ENCODE measurements at places on chromosomes 5 and 9.
A peak's percentile ranks its signal among the peaks of the same experiment; 100 is the strongest.

DNA sequence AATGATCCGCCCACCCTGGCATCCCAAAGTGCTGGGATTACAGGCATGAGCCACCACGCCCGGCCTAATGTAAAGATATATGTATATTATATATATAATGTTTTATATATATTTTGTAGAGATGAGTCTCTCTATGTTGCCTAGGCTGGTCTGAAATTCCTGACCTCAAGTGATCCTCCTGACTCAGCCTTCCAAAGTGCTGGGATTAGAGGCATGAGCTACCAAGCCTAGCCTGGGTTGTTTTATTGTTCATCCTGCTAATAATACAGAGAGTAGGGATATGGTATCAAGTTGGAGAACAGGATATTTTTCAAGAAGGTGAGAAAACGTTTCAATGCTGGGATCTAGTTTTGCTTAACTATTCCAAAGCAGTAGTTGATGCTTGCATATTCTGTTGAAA is 2.9 kb downstream of the SEC24A start:
- no peak for DNase-seq

GRCh38 chr9:29906065-29906464 is 2332.8 kb upstream of the C9orf72 start:
- DNase-seq: no peak

DNA sequence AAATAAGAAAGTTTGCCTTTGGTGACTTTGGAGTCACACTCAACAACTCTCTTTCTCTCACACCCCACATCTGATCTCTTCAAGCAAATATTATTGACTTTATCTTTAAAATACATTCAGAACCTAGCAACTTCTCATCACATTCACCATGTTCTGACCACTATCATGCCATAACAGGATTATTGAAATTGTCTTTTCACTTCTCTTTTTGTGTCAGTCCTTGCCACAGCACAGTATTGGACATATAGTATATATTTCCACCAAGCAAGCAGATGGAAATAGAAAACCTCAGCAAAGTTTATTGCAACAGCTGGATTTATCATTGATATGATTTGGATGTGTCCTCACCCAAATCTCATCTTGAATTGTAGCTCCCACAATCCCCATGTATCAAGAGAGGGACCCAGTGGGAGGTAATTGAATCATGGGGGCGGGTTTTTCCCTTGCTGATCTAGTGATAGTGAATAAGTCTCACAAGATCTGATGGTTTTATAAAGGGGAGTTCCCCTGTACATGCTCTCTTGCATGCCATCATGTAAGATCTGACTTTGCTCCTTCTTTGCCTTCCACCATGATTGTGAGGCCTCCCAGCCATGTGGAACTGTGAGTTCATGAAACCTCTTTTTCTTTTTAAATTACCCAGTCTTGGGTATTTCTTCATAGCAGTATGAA is 26.9 kb upstream of the ITGA1 start:
- DNase-seq: no peak

- DNase-seq: no peak
These were observed 275.2 kb upstream of the DMAC1 start for GRCh38 chr9:8074713-8075286.

DNA sequence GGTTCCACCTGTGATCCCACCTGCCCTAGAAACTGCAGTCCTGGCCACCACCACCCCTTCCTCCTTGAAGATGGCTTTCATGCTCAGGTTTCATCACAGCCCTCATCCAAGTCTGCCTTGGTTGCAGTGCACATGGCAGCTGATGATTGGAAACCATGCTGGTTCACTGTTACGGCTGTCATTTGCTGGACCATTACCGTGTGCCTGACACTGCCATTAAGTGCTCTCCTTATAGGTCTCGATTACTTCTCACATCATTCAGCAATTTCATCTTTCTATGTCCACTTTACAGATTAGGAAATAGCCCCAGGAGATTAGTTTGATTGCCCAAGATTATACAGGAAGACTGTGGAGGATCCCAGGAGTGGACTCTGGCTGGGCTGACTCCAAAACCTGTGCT is 123.9 kb downstream of the ICE1 start:
- no peak for DNase-seq

GRCh38 chr5:107415762-107416161 is 255.0 kb downstream of the EFNA5 start:
- DNase-seq: no peak

- DNase-seq: peak; percentile 40
These were observed 938 bp downstream of the NINJ1 start for GRCh38 chr9:93132946-93133680.

GRCh38 chr5:18828351-18828750 is 1159.6 kb downstream of the CDH18 start:
- DNase-seq: no peak

GRCh38 chr5:10920400-10920799 is 159.4 kb upstream of the DAP start:
- no peak for DNase-seq

DNA sequence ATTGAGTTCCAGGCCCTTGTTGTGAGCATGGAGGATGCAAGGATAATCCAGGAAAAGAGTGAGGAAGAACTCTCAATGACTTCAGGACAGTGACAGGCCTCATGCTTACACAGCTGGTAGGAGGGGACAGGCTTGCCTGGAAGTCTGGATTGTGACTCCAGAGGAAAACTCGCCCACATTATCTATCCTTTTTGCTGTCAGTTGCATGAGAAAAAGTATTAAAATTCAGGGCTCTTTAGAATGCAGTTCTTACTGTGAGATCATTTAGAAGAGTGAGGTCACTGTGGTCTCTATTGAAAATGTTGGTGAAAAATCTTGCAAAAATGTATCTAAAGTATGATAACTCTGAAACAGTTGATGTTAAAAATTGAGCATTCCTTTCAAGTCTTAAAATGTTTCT is 30.5 kb downstream of the NTRK2 start:
- DNase-seq: no peak

- DNase-seq: no peak
These were observed 30.5 kb upstream of the HK3 start for GRCh38 chr5:176929654-176930053.

- DNase-seq: no peak
These were observed 40.1 kb downstream of the PHAX start for GRCh38 chr5:126640866-126641265.

- no peak for DNase-seq
These were observed 324.6 kb downstream of the CAAP1 start for GRCh38 chr9:26567976-26568375.

GRCh38 chr5:178989311-178989710 is 5.8 kb downstream of the GRM6 start:
- no peak for DNase-seq

- DNase-seq: no peak
These were observed 194.0 kb upstream of the KLF4 start for GRCh38 chr9:107683566-107683965.

- no peak for DNase-seq
These were observed 143.4 kb upstream of the IER5L start for GRCh38 chr9:129321286-129322021.

DNA sequence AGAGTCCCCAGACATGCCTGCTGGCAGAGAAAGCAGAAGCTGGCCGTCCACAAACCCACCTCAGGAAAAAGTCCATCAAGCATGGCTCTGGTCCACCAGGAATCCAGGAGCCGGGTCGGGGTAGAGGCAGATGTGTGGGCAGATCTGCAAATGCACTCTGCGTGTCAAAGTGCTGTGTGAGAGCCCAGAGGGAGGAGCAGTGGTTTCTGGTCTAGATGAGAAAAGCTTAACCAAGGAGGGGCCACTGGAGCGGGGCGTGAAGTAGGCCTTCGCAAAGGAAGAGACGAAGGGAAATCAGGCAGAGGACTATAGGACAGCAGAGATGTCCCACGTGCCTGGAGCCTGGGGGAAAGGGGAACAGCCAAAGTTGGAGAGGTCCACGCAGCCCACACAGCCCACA is 40.0 kb downstream of the TTLL11 start:
- DNase-seq: peak; percentile 61

DNA sequence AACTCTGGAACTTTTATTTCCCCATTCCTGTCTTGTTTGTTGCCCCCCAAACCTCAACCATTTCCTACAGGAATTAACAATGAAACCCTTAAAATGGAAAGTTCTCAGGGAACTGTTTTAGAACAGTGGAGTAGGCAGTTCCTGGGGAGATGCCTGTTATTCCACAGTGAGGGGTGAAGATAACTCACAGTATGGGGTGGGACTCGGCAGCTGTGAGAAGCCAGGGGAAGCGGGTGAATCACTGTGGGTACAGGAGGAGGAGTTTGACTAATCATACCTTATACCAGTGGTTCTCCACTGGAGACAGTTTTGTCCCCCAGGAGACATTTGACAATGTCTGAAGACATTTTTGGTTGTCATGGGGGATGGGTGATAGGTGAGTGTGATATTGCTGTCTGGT is 36.9 kb upstream of the GLRA1 start:
- no peak for DNase-seq

- no peak for DNase-seq
These were observed 31.5 kb upstream of the PPP3R2 start for GRCh38 chr9:101626295-101626694.

DNA sequence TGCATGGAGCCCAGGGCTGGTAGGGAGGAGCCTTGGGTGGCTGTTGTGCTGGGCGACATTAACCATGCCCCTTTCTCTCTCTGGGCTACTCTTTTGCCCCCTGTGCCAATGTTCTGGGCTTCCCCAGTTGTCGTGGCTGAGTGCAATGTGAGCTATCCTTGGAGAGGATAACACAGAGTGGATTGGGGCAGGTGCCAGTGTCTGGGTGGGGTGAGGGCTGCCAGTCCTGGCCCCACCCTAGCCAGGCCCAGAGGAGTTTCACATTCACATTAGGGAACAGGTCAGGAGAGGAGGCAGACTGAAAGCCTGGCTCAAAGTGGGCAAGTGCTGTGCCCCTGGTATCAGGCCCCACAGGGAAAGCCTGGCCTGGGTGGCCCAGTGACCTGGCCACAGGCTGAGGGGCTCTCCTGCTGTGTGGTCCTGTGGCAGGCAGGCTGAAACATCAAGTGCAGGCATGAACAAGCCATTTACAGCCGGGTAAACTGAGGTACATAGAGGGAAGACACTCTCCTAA is 7.5 kb upstream of the NDST1 start:
- DNase-seq: no peak

- peak; percentile 15 for DNase-seq
These were observed 308.2 kb downstream of the ARL15 start for GRCh38 chr5:54001976-54002775.

DNA sequence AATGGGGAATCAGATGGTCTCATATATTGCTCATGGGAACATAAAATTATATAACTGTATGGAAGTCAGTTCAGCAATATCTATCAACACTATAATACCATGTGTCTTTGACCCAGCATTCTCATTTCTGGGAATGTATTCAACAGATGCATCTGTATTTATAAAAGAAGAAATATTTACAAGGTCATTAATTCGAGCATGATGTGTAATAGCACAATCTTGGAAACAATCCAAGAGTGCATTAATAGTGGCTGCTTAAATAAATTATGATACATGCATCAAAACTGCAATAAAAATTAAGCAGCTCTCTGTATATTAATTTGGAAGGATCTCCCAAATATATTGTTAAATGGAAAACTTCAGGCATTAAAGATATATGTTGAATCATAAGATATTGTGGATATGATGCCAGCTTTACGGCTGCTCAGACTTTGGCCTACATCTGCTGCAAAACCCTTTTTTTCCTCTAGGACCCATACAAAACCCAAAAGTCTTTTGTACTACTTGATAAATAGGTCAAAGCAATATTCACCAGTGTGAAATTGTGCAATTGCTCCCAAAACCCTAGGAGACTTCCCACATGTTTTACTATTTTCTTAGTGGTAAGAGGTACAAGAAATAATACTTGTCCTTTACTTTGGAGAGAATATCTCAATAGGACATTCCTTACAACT is 45.3 kb upstream of the ISOC1 start:
- no peak for DNase-seq

DNA sequence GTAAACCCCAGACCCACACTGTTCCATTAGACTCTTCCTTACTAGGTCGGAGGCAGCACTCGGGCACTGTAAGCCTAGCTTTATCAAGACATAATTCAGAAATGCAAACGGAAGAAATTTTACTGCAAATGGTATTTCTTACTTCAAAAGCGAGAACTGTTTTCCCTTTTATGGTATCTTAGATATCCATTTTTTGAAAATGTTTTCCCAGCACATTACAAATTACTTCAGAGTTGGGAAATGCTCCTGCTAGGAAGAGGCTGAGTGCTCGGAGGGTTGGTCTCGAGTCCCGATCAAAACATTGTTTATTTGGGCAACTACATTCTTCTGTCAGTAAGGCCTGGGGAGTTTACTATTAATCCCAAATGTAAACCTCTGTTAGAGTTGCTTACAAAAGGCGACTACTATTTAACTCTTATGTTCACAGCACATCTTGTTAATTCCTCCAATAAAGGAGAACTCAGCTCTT is 332.9 kb downstream of the CWC27 start:
- DNase-seq: no peak

DNA sequence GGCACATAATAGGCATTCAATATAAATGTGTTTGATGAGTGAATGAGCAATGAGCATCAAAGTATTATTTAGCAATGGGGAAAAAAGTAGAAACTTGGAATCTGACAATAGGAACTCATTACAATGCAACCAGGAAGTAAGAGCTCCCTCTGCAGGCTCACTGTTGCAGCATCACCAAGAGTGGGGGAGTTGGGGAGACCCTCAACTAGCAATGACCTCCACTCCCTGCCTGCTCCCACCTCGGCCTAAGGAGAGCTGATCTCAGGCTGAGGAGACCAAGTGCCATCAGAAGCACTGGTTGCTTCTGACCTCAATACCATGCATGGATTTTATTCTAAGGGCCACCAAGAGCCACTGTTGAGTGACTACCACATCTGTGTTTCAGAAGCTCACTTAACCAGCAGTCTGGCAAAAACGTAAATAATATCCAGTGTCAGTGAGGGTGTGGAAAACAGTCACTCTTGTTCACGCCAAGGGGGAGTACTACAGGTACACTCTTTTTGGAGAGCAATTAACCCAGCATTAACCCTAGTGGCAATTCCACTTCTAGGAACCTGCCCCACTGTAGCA is 8.0 kb downstream of the VDAC1 start:
- DNase-seq: no peak

DNA sequence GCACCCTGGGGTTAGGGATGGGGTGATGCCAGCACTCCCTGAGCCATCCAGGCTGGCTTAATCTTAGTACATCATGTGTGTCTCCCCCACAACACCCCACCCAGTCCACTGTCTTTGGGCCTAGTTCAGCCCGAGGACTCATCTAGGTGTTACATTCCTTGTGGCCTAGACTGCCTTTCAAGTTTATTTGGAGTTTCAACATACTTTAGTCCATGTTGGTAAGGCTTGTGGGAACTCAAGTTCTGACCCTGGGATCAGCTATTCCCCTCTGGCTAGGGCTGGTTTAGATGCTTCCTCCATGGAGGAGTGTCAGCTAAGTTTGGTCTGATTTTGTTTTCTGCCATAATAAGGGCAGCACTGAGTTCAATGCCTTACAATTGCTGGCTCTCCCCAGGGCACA is 302.4 kb downstream of the SMARCA2 start:
- DNase-seq: no peak

DNA sequence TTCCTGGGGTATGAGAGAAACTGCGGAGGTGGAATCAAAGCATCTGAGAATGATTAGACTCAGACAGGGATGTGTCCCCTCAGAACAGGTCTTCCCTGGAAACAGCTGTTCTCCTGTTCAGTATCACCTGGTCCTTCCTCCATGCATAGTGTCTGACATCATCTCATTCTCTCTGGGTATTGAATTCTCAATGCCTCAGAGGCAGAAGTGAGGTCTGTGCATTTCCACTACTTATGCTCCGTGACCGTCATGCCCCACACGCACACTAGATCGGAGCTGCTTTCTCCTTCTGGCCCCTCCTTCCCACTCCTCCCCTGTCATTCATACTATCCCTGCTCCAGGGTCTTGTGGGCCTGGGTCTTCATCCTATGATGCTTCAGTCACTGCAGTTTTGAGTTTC is 61.4 kb upstream of the DAB2IP start:
- no peak for DNase-seq

- DNase-seq: no peak
These were observed 30.4 kb downstream of the ELP1 start for GRCh38 chr9:108903420-108904103.
